ENCODE measurements at places on chromosomes 6 and 20. TPM values are rescaled to one million over a fixed set of nuclear protein-coding genes. Genes with fewer than 3 reads are reported as not detected.

GRCh38 chr20:4151991-4152695, 136.8 kb upstream of the RNF24 start:
- DNase-seq = no peak

GRCh38 chr20:2065099-2065498, 36.5 kb upstream of the STK35 start:
- no peak for DNase-seq

DNA sequence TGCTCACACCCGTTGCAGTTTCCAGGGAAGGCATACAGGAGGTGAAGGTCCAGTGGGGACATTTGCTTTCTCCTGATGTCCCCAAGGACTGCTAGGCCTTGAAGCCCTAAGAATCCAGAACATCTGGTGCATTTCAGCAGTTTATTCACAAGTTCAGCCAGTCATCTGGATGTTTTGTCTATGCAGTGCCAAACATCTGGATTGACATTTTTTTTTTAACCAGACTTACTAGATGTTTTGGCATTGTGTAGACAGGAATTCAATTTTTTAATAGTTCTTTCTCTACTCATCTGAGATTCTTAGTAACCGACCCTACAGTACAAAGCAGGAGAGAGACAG, 256.2 kb downstream of the CLIC5 start:
- DNase-seq = no peak

DNA sequence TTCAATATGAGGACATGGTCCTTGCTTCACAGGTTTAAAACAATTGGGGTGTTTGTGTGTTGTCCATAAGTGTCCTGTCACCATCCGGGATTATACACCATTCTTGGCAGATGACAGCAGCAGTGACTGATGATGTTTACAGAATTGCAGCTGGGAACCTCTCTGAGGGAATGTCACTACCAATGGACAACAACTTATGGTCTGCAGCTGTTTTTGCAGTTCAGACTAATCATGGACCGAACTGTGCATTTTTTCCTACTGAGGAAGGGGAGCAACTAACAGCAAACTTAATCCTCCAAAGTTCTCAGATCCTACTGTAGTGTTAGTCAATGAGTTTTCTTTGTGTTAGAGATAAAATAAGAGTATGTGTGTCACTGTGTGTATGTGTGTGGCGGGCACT, 26.0 kb downstream of the FAM229B start:
- no peak for DNase-seq

DNA sequence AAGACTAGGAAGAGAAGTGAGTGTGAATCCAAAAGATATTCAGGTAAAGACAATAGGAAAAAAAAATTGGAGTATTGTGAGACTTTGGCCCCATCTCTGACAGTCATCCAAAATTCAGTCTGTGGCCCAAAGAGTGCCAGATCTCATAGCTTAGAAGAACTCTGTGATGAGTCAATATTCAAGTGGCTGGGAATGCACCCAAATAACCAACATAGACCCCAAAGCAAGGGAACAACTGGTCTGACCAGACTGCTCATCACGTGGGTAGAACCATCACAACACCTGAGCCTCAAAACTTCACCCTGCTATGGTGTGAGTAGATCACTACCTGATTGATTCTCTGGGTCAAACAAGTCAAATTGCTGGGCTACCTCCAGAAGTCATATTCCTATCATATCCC, 51.1 kb upstream of the TRDN start:
- DNase-seq = no peak

FAM184A gene
- total RNA-seq = 3.4 TPM

PACSIN1 gene
- total RNA-seq = 1.7 TPM

Measured in kidney (tissue), 22 donors.